ENCODE measurements at places on chromosomes 3 and 15.

- DNase-seq = peak; percentile 92
These were observed 31.1 kb downstream of the UMPS start for GRCh38 chr3:124761250-124761796.

GRCh38 chr15:101565377-101565776 is 75.9 kb upstream of the PCSK6 start:
- no peak for DNase-seq

GRCh38 chr3:141273700-141274410 is 42.2 kb downstream of the PXYLP1 start:
- DNase-seq = no peak

DNA sequence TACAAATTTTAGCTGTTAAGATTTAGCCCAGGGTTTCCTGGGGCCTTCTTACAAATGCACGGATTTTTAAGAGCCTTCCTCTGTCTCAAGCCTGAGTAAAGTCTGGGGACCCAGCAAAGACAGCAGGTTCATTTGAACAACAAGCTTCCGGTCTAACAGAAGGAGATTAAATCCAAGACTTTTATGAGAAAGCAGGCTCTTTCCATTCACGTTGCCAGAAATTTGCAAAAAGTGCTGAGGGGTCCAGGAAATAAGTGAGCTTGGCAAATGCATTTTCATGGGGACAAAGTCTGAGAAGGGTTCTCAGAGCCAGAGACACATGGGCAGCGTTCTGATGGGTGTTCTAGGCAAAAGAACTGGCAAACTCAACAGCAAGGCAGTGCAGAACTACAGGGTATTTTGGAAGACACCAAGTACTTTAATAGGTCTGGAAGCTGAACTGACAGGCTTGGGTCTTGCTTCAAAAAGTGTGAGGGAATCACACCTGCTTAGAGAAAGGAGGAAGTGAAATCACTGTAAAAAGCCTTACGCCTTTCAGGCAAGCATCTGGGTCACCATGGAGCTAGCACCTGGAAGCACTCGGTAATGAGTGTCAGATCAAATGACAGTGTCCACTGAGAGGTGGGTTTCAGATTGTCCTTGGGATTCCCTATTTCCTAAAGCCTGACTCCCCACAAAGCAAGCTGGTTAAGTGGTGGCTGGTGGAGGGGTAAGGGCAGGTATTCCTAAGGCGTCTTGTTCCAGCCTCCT is 115.8 kb upstream of the ARHGEF3 start:
- DNase-seq = no peak

DNA sequence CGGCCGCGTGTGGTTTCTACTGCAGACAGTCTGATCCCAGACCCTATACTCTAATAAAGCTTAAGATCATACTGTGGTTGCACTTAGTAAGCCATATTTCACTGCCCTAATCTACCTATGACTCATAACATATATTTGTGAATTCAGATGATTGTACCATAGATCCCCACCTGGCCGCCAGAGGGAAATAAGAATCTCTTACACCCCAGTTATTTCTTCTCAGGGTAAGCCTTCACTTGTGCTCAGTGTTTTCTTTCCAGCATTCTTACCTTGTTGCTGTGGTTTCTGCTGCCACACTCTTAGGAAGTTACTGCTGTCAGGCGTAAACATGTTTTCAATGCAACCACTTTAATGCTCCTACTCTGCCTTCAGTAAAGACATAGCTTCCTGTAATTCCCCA is 105.9 kb downstream of the B3GALNT1 start:
- no peak for DNase-seq

- DNase-seq = no peak
These were observed 38.6 kb upstream of the NANOGP8 start for GRCh38 chr15:35123743-35124142.

GRCh38 chr3:98185180-98185579 is 18.7 kb downstream of the OR5H15 start:
- DNase-seq = no peak

DNA sequence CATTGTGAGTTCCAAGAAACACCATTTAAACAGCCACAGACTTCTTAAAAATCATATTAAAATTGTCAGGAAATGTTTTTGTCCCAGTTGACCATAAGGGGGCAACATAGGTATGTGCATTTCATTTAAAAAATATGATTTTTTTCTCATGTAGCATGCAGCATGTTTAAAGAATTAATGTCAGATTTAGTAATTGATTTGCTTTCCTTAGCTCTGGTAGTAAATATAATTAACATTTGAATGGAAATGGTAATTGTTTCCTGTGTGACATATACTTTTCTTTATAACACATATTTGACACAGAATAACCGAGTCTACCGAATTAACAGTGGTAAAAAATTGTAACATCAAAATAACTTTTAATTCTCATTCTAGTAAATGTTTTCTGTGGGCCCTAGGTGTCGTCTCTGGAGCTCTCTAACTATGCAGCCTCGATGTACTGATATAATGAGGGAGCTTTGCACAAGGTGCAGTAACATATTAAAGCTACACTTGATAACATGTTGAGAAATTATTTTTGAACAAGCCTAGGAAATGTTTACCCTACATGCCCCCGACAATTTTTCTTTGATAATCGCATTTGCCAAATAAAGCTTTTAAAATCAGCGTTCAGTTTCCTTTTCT is 34.9 kb downstream of the NXPE3 start:
- DNase-seq = no peak

DNA sequence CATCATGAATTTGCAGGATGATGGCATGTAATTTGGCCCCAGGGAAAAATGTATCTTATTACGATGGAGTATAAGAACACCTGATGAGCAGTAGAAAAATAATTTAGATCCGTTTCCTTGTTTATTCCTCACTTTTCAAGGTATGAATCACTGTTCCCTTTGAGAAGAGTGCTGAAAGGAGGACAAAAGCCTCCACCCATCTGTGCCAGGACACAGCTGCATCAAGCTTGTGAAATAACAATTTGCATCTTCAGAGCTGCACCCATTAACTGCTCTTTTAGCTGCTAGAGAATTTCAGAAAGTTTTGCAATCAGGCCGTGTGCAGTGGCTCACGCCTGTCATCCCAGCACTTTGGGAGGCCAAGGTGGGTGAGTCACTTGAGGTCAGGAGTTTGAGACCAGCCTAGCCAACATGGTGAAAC is 9.6 kb downstream of the CLDND1 start:
- peak; percentile 60 for DNase-seq

DNA sequence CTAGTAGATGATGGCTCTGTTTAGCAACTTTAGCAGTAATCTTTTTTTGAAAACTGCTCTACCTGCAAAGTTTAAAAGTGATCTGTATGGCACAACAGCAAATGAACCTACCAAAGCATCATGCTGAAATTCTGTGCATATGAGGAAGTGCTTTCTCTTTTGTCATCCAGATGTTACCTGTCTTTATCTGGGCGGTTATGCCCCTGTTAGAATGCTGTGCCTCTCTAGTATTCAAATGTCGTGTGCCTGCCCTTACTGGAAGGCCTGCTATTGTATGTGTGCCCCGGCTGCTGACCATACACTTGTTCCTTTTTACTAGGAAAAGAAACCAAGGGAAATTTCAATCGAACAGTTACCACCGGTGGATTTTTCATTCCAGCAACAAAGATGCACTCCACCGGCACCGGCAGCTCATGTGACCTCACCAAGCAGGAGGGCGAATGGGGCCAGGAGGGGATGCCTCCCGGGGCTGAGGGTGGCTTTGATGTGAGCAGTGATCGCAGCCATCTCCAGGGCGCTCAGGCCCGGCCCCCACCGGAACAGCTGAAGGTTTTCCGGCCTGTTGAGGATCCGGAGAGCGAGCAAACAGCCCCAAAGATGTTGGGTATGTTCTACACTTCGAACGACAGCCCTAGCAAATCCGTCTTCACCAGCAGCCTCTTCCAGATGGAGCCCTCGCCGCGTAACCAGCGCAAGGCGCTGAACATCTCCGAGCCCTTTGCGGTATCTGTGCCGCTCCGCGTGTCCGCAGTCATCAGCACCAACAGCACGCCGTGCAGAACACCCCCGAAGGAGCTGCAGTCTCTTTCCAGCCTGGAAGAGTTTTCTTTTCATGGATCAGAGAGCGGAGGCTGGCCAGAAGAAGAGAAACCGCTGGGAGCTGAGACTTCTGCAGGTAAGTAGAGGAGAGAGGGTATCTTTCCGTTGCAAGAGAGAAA is 61.6 kb downstream of the TMEM39A start:
- no peak for DNase-seq

DNA sequence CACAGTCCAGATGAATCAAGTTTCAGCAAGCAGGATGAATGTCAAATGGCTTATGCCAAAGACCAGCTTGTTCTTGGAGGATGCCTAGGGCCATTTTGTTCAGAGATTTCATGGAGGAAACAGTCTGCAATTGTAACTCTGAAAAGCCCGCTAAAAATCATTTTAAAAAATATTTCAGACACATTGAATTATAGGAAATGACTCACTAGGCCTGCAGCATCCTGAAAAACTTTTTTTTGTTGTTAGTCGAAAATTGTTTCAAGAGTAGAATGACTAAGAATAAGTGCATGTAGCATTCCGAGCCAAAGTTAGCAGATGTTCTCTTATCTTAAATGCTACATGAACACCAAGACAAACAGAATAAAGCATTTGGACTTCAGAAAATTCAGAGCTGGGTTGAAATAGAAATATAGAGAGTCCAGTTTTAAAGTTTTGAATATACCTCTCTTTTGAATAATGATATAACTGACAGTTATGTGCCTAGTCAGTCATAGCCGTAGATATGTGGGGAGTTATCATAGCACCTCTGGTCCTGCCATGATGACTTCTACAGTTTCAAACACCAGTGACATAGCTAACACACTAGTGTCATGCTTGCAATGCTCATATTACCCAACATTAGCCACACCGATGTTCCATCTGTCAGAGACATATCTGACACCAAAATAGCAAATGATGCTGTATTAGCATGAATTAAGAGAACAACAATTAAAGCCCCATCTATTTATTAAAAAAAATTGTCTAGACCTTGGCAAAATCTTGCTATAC is 1462.8 kb upstream of the GBE1 start:
- DNase-seq = no peak

DNA sequence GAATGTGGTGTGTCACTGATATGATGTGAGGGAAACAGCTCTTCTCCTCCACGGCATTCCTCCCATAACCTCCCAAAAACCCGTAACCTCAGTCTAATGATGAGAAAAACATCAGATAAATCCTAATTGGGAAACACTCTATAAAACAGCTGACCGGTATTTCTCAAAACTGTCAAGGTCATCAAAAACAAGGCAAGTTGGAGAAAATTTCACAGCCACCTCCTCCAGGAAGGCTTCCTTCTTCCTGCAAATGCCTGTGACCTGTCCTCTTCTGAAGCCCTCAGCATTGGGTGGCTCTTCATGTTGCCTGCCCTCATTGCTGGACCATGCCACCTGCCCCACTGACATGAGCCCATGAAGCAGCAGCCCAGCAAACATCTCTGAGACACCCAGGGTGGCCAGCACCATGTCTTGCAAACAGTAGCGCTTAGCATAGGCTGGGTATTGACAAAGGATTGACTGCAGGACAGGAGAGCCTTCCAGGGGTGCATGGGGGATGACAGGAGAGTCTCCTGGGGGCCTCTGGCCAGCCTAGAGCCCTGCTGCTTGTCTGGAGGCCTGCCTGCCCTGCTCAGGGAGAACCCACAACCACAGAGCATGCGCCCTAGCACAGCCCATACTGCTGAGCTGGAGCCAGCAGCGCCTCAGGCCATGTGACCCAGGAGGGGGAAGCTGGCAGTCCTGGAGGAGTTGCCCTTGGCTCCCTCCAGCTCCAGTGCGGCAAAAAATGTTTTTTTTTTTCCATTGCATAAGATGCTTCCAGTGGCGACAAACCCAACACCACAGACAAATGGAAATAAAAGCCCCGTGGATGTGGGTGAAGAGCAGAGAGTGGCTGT is 49.7 kb downstream of the XXYLT1 start:
- no peak for DNase-seq

GRCh38 chr15:30921106-30921505 is 17.4 kb downstream of the FAN1 start:
- DNase-seq = no peak

GRCh38 chr3:72176537-72177041 is 391.6 kb upstream of the PROK2 start:
- DNase-seq = no peak

GRCh38 chr3:169835533-169835932 is 22.8 kb upstream of the LRRC34 start:
- DNase-seq = no peak

DNA sequence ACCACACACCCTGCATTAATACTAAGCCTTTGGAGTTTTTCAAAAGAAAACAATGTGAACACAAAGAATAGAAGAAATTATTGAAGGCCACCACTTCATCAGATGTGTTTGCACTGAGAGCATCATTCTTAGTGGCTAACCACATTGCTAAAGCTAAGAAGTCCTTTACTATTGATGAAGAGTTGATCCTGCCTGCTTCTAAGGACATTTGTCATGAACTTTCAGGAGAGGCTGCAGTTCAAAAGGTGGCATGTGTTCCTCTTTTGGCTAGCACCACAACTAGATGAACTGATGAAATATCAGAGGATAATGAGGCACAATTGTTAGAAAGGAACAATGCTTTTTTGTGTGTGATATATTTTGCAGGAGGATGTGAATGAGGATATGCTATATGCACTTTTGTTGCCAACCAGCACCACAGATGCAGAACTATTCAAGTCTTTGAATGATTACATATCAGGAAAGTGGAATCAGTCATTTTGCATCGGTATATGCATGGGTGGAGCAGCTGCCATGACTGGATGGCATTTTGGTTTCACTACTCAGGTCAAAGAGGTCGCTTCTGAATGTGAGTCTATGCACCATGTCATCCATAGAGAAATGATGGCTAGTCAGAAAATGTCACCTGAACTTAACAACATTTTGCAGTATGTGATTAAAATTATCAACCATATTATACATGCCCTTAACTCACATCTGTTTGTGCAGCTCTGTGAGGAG is 2.5 kb upstream of the EID1 start:
- peak; percentile 75 for DNase-seq

- no peak for DNase-seq
These were observed 36.9 kb downstream of the LRRFIP2 start for GRCh38 chr3:37137516-37137915.

GRCh38 chr3:16186565-16186964 is 12.1 kb downstream of the GALNT15 start:
- no peak for DNase-seq

GRCh38 chr15:29668120-29668602 is 154.1 kb downstream of the TJP1 start:
- DNase-seq = peak; percentile 91

DNA sequence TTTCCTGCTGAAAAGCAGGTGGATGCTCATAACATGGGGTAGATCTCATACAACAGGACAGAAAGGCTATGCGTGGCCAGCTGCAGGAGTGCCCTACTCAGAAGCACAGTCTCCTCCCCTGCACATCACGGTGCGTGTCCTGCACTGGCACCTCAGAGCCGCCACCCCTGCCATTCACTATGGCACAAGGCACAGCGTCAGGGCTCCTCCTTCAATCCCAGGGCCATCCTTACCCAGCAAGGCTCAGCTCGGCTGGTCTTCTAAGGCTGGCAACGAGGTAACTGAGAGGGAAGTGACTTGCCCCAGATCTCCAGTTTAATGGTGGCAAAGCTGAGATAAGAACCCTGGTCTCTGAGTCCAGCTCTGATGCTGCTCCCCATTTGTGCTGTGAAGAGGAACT is 97.1 kb downstream of the CPN2 start:
- no peak for DNase-seq
